ENCODE measurements at places on chromosomes 12 and 14.

GRCh38 chr14:102500158-102500662, 9.4 kb downstream of the ANKRD9 start:
- H3K4me1 ChIP-seq = peaks cover 12% of the 10 kb centered on the region
- H3K27ac ChIP-seq = peak overlapping the region; percentile 55
- H3K27me3 ChIP-seq = no peaks in the 10 kb centered on the region
- no peak overlapping the region for H3K4me3 ChIP-seq

DNA sequence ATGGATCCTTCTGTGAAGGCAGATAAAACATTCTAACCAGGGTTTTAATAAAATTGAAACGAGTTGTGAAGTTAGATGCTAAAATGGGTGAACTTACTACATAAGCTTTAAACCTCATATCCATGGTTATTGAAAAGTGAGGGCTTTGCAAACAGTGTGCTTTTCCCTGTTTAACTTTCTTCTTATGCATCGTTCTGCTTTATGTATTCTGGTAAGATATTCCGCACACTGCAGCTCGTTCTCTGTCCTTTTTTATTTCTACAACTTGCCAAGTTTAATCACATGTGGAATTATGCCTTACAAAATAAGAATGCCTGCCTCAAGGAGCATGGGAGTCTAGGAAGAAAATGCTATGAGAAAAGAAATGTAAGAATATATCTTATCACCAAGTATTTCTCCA, 30.9 kb downstream of the PELI2 start:
- H3K4me1 ChIP-seq = peaks cover 34% of the 10 kb centered on the region
- no peak for DNase-seq
- H3K27me3 ChIP-seq = peaks cover 3% of the 10 kb centered on the region

- DNase-seq = no peak
- H3K4me3 ChIP-seq = no peak overlapping the region
- no peaks in the 10 kb centered on the region for H3K27me3 ChIP-seq
Measured at GRCh38 chr14:84874436-84874835, 655.5 kb upstream of the FLRT2 start.

DNA sequence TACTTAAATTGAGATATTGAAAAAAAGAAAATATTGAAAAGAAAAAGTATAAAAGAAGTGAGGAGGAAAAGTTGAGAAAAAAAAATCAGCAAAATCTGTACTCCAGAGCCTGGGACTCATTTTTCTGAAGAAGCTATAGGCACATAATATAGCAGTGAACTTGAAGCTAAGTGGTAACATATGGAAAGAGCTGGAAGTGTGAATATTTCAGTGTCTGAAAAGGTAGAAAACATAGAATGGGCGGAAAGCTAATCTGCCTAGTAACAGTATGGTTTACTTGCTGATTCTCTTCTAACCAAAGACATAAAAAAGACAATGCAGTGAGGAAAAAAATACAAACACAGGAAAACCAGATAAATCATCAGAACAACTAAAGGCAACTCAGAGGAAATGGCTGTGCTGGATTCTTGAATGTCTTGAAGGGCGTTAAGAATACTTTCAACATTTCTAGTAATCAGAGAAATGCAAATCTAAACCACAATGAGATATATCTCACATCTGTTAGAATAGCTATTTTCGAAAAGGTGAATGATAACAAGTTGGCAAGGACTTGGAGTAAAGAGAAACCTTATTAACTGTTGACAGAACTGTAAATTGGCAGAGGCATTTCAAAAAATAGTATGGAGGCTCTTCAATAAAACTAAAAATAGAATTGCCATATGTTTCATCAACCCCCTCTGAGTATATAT, 784.6 kb downstream of the LRFN5 start:
- H3K36me3 ChIP-seq = no peaks in the 10 kb centered on the region
- no peaks in the 10 kb centered on the region for H3K27me3 ChIP-seq
- no peak overlapping the region for H3K27ac ChIP-seq

- no peak within 1 kb of the TSS for H3K27ac ChIP-seq
- DNase-seq = no peak
- H3K4me1 ChIP-seq = no peaks in the 10 kb centered on the region
- no peak within 1 kb of the TSS for H3K4me3 ChIP-seq
- H3K36me3 ChIP-seq = no peaks in the 10 kb centered on the region
Measured at GRCh38 chr12:70920251-70920851, at the start of gene PTPRR. Gene PTPRR (minus strand): TSS chr12:70920738. CDS start chr12:70920390, 348 bp downstream.

DNA sequence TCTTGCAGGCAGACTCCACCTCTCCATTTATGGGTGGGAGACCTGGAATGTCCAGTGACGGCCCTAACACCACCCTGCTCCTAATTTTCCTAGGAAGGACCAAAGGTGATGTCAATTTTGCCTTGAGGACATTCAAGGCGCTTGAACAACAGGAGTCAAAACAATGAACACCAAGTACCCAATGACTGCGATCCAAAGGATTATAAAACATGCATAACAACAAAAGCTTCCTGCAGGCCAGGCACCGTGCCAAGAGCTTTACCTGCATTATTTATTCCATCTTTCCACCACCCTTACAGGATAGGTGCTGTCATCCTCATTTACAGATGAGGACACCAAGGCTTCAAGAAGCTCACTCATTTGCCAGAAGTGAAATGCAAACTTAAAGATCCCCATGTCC, 15.2 kb upstream of the FOXN3 start:
- H3K27ac ChIP-seq = peak overlapping the region; percentile 4
- DNase-seq = no peak
- peaks cover 44% of the 10 kb centered on the region for H3K4me1 ChIP-seq

DNA sequence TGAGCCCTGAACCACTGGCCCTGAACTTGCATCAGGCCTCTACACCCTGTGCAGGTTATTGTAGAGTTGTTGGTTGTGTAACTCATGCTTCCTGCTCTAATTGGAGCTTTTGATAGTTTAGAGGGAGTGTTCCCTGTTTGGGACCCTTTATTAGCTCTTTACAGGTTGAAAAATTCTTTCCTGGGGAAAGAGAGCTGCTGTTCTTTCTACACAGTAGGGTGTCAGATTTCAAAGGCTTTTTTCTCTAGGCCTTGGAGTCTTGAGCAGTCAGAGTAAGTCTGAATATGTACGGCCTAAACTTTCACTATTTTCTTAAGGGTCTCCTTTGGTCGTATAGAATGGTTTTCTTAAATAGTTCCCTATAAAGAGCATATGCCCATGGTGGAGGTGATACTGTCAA, 60.8 kb upstream of the NEDD1 start:
- H3K4me1 ChIP-seq = no peaks in the 10 kb centered on the region
- no peak overlapping the region for H3K27ac ChIP-seq
- peaks cover 6% of the 10 kb centered on the region for H3K27me3 ChIP-seq
- DNase-seq = no peak
- H3K36me3 ChIP-seq = no peaks in the 10 kb centered on the region
- H3K4me3 ChIP-seq = no peak overlapping the region

DNA sequence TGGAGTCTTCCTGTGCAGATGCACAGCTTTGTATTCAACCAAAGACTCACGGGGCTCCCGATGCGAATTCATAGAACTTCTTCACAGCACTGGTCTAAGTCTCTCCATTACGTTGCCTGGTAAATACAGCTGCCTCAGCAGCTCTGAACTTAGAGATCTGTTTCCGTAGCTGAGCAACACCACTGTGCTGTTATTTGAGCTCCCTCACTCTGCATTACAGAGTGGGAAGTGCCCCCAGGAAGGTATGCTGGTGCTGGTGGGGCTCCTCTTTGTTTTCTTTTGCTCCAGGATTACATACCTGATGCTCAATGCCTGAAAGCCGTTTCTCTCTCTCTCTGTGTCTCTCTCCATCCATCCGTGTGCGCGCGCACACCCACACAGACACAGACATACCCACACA, 227.5 kb upstream of the RMST start:
- no peaks in the 10 kb centered on the region for H3K4me1 ChIP-seq
- no peaks in the 10 kb centered on the region for H3K36me3 ChIP-seq
- no peak overlapping the region for H3K4me3 ChIP-seq
- no peak overlapping the region for H3K27ac ChIP-seq

GRCh38 chr12:31859232-31859977, 99.8 kb upstream of the RESF1 start:
- H3K27ac ChIP-seq = no peak overlapping the region
- H3K36me3 ChIP-seq = peaks cover 7% of the 10 kb centered on the region
- H3K27me3 ChIP-seq = no peaks in the 10 kb centered on the region
- H3K4me3 ChIP-seq = no peak overlapping the region
- DNase-seq = no peak

- DNase-seq = no peak
- H3K27ac ChIP-seq = no peak overlapping the region
- no peaks in the 10 kb centered on the region for H3K36me3 ChIP-seq
- H3K27me3 ChIP-seq = peaks cover 3% of the 10 kb centered on the region
Measured at GRCh38 chr12:110998165-110998564, 77.8 kb upstream of the MYL2 start.

DNA sequence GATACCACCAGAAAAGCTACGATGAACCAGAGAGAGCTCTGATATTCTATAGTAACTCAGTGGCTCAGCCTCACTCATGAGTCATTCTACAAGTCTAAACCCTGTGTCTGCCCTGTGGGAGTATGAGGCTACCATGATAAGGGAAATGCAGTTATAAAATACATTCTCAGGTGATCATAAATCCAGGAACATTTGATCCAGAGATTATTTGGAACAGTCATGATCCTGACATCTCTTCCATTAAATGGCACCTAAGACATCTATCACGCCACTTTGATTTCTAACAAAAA, 202.6 kb upstream of the RASSF8 start:
- no peak overlapping the region for H3K27ac ChIP-seq
- no peak overlapping the region for H3K4me3 ChIP-seq
- no peaks in the 10 kb centered on the region for H3K27me3 ChIP-seq
- DNase-seq = no peak
- no peaks in the 10 kb centered on the region for H3K36me3 ChIP-seq
- H3K4me1 ChIP-seq = no peaks in the 10 kb centered on the region

DNA sequence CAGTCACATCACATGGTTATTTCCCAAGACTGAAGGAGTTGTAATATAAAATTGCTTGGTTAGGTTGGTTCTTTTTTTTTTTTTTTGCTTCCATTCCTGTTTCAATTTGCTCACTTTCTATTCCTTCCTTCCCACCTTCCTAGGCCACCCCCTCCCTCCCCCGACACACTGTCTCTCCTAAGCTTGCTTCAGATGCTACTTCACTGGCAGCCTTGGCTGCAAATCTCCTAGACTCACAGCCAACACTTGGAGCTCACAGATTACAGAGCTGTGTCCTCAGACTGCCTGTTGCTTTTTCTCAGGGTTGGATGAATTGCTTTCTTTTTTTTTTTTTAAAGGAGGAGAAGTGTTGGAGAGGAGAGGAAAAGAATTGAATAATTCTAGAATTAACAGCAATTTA, 77.3 kb upstream of the GRIN2B start:
- H3K27me3 ChIP-seq = peaks cover 2% of the 10 kb centered on the region
- H3K4me1 ChIP-seq = no peaks in the 10 kb centered on the region
- H3K4me3 ChIP-seq = no peak overlapping the region
- H3K27ac ChIP-seq = no peak overlapping the region

- no peak overlapping the region for H3K4me3 ChIP-seq
- H3K36me3 ChIP-seq = peaks cover 32% of the 10 kb centered on the region
- peaks cover 50% of the 10 kb centered on the region for H3K4me1 ChIP-seq
Measured at GRCh38 chr12:77062846-77063461, 2.4 kb downstream of the E2F7 start.

DNA sequence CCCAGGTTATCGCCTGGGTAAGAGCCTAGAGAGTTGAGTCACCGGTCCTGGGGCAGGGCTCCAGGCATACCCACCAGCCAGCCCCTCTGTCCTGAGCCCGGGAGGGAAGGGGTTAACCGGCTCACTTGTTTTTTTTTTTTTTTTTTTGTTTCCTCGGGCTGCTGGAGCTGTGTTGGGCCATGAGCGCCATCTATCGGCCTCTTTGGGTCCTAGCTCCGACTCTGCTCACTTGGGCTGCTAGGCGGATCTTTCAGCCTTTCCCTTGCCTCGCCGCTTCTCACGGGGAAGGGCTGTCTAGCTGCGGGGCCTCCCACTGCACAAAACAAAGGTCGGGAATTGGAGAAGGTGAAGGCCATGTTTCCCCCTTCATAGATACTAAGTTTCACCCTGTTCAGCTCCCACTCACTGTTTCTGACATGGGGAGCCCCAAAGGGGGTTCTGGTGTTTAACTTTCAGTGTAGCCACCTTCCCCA, 2.8 kb upstream of the SMUG1 start:
- H3K27me3 ChIP-seq = peaks cover 43% of the 10 kb centered on the region
- peaks cover 32% of the 10 kb centered on the region for H3K4me1 ChIP-seq
- H3K27ac ChIP-seq = no peak overlapping the region
- no peak overlapping the region for H3K4me3 ChIP-seq
- peaks cover 8% of the 10 kb centered on the region for H3K36me3 ChIP-seq
- peak; percentile 64 for DNase-seq

- H3K27ac ChIP-seq = no peak overlapping the region
- H3K4me3 ChIP-seq = no peak overlapping the region
- no peaks in the 10 kb centered on the region for H3K36me3 ChIP-seq
- no peak for DNase-seq
- H3K4me1 ChIP-seq = no peaks in the 10 kb centered on the region
Measured at GRCh38 chr14:100709289-100710284, 17.1 kb upstream of the DLK1 start.

DNA sequence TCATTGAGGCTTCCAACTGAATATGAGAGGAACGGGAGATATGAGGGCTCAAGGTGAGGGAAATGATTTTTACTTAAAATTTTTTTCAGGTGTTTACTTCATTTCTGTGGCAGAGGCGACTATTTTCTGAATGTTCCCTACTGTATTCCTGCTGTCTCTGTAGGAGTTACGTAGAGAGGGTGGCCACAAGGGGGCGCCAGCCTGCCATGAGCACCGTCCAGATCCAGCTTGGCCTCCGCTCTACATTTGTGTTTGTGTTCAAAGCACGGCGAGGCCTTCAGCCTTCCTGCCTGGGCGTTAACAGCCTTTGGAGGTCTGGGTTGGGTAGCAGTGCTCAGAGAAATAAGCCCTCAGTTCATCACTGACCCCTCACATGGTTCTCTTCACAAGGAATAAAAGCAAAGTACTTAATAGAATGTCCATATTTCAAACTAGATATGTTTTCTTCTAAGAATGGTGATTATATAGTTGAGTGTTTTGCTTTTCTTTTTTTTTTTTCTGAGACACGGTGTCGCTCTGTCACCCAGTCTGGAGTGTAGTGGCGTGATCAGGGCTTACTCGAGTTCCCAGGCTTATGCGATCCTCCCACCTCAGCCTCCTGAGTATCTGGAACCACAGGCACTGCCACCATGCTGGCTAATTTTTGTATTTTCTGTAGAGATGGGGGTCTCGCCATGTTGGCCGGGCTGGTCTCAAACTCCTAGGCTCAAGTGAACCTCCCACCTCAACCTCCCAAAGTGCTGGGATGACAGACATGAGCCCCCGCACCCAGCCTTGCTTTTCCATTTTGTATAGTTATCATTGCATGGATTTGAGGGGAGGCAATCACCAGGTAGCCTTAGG, 22.3 kb downstream of the CKB start:
- no peaks in the 10 kb centered on the region for H3K27me3 ChIP-seq
- peaks cover 27% of the 10 kb centered on the region for H3K36me3 ChIP-seq
- peak; percentile 57 for DNase-seq
- H3K27ac ChIP-seq = peak overlapping the region; percentile 16
- H3K4me3 ChIP-seq = no peak overlapping the region

- H3K4me1 ChIP-seq = no peaks in the 10 kb centered on the region
- H3K4me3 ChIP-seq = no peak overlapping the region
- H3K36me3 ChIP-seq = peaks cover 2% of the 10 kb centered on the region
- no peak overlapping the region for H3K27ac ChIP-seq
- no peak for DNase-seq
Measured at GRCh38 chr14:74160763-74161162, 76.0 kb downstream of the LIN52 start.
